ENCODE measurements at places on chromosomes 1 and 21. TPM values are rescaled to one million over a fixed set of nuclear protein-coding genes. Genes with fewer than 3 reads are reported as not detected.

The FH gene
- total RNA-seq: 67.3 TPM

The OR14K1 gene
- total RNA-seq: not detected

The BACE2 gene
- total RNA-seq: 36.2 TPM

The PRDM15 gene
- total RNA-seq: 8.1 TPM

The VCAM1 gene
- total RNA-seq: 100 TPM
